Endothelial cell (in vitro differentiated cells): ENCODE measurements at places on chromosomes 4 and X.
A peak's percentile ranks its signal among the peaks of the same experiment; 100 is the strongest.

DNA sequence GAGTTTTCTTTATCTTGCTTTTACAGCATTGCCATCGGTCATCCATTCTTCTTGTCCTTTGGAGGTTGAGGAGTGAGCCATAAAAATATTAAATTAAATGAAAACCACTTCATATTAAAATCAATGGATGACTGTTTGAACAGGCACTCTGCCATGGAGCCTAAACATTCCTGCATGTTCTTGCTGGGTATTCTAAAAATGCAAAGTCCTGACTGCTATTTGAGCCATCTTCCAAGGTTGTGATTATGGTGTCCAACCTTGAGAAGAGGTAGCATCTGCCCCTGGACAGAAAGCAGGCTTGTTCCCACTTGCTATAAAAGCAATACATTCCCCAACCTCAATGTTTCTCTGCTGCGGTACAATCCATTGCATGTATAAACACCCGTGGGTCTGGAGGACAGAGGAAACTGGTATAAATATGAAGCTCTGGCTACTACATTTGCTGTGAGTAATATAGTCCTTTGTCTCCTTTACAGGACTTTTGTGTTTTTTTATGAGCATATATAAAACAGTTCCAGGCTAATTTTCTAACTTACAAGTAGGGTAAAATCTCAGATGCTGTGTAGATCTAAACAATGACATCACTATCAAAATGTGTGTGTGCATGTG lies 70.9 kb upstream of the FAT4 start:
- DNase-seq: no peak

DNA sequence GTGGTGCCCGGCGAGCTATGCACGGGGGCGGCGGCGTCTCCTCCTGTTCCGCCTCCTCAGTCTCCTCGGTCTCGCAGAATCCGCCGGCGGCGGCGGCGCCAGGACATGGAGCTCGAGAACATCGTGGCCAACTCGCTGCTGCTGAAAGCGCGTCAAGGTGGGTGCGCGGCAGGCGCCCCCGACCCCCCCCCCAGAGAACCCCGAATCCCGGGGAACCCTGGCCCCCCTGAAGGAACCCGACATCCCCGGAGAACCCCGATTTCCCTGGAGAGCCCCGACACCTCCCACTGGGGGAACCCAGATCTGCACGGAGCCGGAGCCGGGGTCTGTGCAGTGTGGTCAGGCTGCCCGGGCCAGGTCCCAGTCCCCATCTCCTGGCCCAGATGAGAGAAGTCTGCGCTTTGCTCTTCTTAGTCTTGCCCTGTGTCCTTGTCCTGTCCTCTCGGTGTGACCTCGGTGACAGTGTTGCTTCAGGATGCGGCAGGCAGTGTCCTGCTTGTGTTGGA lies 648 bp downstream of the GRK4 start:
- DNase-seq: peak; percentile 53

DNA sequence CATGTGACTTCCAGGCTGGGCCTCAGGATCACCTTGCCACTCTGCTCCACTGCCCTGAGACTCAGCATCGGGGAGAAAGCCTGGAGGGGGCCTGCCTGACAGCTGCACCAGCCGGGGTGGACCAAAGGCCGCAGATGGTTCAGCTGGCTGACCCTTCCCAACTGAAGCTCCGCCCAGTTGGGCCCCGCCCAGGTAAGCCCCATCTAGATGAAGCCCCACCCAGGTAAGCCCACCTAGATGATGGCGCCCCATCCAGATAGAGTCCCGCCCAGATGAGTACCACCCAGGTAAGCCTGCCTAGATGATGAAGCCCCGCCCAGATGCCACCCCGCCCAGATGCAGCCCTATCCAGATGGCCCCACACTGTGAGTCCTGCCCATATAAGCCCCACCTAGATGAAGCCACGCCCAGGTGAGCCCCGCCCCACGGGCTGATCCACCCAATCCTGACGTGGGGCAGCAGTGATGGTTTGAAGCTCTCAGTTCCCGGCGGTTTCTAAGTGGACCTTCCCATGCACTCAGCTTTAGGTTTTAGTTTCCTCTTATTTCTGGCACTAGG lies 10.0 kb downstream of the ZFYVE28 start:
- no peak for DNase-seq

- no peak for DNase-seq
Observed at GRCh38 chr4:77773101-77773500, 46.1 kb downstream of the CNOT6L start.

- no peak for DNase-seq
Observed at GRCh38 chr4:142549248-142549647, 296.9 kb downstream of the INPP4B start.

DNA sequence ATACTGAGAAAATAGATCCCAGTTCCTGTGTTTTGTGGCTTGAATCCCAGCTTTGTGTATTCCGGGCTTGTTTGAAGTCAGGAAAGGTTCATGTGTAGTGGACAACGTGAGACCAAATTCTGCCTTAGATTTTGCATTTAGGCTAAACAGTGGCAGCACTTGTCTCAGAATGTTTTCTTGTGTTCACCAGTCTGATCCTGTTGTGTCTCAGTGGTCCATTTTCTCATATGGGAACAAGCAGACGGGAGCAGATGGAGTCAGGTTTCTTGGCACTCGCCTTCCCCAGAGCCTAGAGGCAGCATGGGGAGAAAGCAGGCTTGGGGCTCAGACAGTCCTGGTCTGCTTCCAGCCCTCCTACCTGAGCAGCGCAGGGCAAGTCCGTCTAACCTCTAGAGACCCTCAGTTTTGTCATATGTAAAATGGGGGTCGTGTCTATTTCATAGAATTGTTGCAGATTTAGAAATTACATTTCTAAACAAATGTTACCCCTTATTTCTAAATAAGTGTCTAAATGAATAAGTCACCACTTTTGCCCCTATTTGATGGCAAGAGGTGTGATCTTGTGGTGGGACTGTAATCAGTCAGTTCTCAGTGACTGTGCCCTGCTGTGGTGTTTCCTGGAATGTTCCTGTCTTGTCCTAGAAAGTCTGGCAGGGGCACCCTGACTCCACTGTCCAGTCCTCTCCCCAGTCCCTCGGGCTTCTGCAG lies 28.3 kb upstream of the MSANTD1 start:
- DNase-seq: no peak

DNA sequence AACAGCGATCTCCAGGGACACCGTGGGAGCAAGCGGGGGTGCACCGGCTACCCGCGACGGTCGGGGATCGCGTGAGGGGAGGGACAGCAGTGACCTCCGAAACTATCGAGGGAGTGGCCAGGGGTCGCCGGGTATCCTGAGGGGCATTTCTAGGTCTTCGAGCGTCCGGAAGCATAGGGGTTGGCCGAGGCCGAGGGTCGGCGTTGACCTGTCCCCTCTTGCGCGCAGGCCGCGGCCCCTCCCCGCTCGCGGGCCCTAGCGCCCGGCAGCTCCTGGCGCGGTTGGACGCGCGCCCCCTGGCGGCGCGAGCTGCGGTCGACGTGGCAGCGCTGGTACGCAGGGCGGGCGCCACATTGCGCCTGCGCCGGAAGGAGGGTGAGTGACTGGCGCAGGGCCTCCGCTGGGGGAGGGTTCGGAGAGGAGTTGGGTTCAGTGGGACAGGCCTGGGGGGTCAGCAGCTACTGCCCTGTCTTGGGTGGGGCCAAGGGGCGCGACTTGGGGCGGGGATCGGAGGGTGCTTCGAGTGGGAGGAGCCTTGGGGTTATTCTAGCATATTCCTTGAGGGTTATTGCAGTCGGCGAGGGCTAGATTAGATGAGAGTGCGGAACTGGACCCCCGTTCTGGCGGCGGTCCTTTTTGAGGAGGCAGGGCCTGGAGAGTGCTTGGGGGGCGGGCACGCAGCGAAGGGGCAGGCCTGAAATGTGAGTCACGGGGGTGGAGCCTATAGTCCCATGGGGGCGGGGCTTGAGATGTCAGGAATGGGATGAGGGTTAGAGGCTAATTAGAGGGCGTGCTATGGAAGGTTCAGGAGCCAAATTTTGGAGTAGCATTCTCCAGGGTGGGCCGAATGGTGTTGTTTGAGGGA lies 1.2 kb downstream of the MAGIX start:
- peak; percentile 79 for DNase-seq

DNA sequence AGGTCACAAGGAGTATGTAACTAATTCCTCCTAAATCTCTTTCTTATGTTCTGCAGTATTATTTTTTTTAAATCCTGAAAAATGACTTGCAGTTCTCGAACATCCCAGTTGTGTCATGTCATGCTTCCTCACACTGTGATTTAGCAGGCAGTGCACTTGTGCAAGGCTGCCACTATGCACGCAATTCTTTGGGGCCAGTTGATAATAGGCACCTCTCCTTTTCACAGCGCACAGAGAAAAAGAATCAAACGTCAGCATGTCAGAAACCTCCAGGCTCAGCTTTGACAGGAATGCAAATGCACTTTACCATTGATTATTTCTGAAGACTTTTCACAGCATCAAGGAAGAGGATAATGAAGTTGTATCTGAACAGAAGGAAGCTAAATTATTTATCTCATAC lies 62.9 kb downstream of the FGF13 start:
- DNase-seq: no peak

GRCh38 chr4:146398896-146399445 lies 122.8 kb downstream of the SLC10A7 start:
- DNase-seq: no peak

DNA sequence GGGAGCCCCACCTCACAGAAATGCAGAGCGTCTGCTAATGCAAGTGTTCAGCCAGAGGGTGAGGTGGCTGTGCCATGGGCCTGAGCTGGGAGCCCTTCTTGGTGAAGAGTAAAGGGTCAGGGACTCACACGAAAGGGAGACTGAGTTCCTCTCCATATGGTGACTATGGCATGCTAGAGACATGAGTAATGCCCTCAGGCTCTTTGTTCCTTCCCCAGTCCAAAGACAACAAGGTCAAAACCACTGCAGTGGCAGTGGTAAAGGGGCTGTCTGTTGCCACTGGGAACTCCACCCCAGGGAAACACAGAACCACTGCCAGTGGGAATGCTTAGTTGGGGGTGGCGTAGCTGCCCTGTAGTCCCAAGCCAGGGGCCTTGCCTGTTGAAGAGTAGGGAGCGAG lies 22.4 kb downstream of the RAB40AL start:
- no peak for DNase-seq

- no peak for DNase-seq
Observed at GRCh38 chrX:10085223-10085622, 71.6 kb upstream of the CLCN4 start.

GRCh38 chr4:31370866-31371465 lies 650.8 kb downstream of the PCDH7 start:
- DNase-seq: peak; percentile 5

GRCh38 chr4:4607336-4608213 lies 65.7 kb upstream of the STX18 start:
- no peak for DNase-seq

GRCh38 chr4:1469607-1470392 lies 63.6 kb upstream of the NKX1-1 start:
- DNase-seq: no peak

- no peak for DNase-seq
Observed at GRCh38 chr4:26349496-26349895, 28.7 kb downstream of the RBPJ start.

GRCh38 chrX:153725039-153725831 lies 579 bp downstream of the ABCD1 start:
- no peak for DNase-seq

DNA sequence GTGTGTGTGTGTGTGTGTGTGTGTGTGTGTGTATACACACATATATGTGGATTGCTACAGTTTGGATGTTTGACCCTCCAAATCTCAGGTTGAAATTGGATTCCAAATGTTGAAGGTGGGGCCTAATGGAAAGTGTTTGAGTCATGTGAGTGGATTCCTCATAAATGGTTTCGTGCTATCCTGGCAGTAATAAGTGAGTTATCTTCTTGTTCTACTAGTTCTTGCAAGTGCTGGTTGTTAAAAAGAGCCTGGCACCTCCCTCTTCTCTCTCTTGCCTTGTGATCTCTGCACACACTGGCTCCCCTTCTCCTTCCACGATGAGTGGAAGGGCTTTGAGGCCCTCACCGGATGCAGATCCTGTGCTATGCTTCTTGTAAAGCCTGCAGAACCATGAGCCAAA lies 344.1 kb downstream of the SH2D1A start:
- no peak for DNase-seq

DNA sequence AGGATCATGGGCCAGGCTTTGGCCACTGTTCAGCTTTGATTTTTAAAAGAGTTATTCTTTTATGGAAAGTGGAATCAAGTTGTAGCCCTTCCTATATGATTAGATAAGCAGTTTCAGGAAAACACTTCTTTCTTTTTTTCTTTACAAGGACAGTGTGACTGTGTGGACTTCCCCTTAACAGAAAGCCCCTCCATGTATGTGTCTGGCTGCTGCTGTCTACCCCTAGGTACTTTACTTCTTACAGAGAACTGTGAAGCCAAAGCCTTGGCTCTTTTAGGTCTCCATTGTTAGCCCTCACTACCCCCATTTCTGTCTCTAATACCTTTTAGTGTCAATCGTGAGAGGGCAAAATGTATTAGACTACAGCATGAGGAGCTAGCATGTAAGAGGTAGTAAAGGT lies 19.1 kb downstream of the VSIG1 start:
- no peak for DNase-seq

- DNase-seq: no peak
Observed at GRCh38 chr4:123349421-123350190, 47.0 kb upstream of the SPRY1 start.

- no peak for DNase-seq
Observed at GRCh38 chr4:27764526-27764837, 903.8 kb downstream of the STIM2 start.

GRCh38 chr4:80529026-80529425 lies 193.5 kb downstream of the CFAP299 start:
- no peak for DNase-seq

DNA sequence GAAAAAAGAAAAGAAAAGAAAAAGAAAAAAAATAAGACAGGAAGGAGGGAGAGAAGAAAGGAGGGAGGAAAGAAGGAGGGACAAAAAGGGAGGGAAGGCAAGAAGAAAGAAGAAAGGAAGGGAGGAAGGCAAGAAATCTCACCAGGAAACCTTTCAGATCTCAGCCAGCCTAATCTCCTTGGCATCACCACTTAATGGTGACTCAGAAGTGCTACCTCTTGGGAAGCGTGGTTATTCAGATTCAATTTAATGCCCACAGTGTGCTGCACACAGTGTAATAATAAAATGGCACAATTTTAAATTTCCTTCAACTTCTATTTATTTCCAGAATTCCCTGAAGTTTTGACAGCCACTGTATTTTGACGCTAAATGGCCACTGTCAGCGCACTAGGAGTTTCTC lies 50.3 kb downstream of the DKK2 start:
- no peak for DNase-seq

DNA sequence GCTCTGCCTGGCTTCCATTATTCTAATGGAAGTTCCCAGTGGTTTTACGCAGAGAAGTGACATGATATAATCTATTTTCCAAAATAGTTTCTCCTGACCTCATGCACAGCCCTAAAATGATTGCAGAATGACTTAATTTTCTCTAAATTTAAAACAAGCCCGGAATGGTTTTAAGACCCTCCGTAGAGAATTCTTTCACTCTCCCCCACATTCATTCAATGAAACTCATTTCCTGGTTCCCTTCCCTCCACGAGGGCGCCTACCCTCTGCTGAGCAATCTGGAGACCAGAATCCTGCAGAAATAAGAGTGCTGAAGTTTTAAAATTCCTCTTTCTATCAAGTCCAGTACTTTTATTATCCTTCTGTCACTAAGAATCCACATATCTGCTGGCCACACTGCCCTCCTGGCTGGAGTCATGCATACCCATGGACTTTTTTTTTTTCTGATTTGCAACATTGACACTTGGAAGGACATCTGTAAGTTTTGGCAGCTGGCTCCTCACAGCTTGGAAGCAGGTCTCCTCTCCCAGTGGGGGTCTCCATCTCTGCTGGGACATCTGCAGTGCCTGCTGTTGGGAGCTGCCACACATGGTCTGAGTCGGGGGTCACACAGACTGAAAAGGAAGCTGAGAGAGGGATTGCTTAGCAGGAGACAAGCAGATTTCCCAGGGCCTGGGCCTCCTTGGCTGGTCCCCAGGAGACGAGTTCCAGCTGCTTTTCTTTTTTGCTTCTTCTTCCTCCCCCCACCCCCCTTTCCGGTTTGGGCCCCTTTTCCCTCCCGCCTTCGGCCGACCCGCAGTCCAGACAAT lies 86.1 kb downstream of the SOWAHB start:
- DNase-seq: no peak
